ENCODE measurements at places on chromosomes 11 and 22.
A peak's percentile ranks its signal among the peaks of the same experiment; 100 is the strongest.

GRCh38 chr22:37213218-37213855 is 1.1 kb upstream of the SSTR3 start:
- DNase-seq: no peak

GRCh38 chr11:112300094-112300786 is 39.6 kb upstream of the PLET1 start:
- no peak for DNase-seq

DNA sequence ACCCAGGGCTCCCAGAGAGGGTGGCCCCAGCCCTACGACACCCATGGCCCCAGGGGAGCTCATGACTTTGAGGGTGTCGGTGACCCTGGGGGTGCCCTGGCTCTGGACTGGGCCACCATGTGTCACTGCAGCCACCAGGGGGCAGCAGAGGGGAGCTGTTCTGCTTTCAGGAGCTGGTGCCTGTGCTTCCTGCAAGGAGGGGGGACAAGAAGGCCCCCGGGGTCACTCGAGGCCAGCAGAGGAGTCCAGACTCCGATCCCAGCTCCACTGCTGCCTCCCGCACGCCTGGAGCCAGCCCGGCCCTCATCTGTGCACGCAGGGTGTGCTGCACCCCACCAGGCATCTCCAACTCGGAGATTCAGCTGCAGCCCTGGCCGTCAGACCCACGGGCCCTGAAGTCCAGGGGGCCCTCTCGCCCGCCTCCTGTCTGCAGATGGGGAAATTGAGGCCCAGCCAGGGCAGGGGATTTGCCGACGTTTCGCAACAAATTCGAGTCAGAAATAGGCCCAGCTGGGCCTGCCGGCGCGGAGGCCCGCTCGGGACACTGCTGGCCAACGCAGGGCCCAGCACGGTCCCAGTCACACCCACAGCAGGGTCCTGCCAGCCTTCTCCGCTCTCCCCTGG is 29.5 kb upstream of the WNT7B start:
- DNase-seq: peak; percentile 95

DNA sequence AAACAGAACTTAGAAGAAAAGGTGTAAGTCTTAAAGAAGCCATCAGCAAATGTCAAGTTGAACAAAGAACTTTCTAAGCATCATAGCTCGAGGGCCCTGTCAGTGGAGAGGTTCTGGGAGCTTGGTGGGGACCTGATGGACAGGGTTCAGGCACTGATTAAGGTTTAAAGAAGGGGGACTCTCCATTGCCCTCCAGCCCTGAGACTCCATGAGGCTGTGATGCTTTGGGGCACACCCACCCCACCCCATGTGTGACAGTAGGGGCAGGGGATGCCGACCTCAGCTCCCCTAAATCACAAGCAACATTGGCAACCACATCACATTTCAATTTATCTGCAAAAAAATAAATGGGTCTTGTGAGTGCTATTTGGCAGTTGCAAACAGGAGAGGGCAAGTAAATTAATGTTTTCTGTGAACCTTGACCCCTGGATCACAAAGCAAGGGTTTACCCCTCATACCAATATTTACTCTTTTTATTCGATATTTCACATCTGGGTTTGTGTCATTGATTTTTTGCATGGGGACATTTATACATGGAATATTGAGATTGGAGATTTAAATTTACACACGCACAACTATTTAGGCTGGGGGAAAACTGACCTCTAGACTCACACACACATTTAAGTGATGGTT is 37.1 kb upstream of the ANO1 start:
- DNase-seq: no peak

DNA sequence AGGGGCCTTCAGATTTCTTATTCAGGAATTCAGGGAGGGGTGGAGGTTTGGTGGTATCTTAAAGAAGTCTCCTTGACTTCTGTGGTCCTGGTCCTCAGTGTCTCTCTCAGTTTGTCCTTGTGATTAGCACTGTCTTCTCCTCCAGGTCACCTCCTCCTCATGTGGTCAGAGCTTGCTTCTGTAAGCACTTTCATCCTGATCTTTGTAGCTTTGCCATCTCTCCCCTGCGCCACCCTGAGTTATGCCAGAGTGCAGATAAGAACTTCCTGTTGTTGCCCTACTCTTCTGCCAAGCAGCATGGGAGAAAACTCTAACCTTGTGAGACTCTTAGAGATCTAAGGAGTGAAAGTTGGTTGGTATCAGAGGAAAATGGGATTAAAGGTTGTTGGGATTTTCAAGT is 30.9 kb downstream of the MICAL2 start:
- no peak for DNase-seq

DNA sequence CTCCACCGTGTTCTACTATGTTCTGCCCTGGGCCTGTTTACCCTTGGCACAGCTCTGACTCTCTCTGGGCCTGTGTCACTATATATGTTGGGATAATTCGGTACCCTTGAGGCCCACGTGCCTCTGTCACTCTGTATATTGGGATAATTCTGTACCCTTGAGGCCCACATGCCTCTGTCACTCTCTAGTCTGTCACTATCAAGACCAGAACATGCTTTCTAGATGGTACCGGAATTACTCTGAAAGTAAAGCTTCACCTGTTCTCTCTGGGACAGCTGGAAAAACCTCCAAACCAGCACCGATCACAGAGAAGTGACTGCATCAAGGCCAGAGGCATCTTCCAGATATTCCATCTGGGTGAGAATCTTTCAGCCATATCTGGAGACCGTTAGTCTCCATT is 9.3 kb upstream of the FCHSD2 start:
- DNase-seq: no peak

- no peak for DNase-seq
These were observed 30.6 kb downstream of the PRCP start for GRCh38 chr11:82869657-82870056.

GRCh38 chr22:29524442-29525191 is 28.9 kb downstream of the THOC5 start:
- DNase-seq: peak; percentile 27

- no peak for DNase-seq
These were observed 16.6 kb upstream of the MS4A6E start for GRCh38 chr11:60310407-60310998.

DNA sequence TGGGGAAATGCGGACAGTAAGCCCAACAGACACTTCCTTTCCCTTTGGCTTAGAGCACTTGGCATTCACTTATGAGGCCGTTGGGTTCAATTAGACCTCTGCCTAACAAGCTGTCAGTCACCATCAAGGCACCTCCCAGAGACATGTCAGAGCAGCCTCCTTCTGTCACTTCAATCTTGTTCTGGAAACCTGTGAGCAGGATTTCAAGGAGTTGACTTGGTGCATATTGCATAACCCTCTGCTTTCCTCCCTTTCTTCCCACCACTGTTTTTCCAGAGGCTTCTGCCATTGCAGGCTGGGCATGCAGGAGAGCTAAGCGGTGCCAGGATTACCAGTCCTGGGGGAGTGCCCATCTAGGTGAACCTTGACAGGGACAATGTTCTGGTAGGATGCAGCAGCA is 484.2 kb upstream of the LRRC4C start:
- DNase-seq: no peak

DNA sequence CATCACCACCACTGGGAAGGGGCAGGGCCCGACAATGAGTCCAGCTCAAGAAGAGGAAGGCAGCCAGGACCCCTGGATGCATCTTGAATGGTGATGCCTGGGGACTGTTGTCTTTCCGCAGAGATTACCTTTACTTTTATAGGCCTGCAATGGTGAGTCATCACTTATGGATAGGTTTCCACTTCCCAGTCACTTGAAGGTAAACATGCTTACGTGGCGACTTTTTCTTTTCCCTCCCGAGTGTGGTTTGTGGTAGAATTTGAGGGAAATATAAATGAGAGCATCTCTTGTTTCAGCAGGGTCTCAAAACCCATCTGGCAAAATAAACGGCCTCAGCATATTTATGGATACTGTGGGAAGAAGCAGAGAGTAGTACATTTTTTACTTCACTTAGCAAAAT is at the start of gene MMP13:
MMP13 (minus strand) TSS at position 109 of the 400 bp plus-strand sequence; CDS start at position 82, 27 bp downstream.
- no peak for DNase-seq

DNA sequence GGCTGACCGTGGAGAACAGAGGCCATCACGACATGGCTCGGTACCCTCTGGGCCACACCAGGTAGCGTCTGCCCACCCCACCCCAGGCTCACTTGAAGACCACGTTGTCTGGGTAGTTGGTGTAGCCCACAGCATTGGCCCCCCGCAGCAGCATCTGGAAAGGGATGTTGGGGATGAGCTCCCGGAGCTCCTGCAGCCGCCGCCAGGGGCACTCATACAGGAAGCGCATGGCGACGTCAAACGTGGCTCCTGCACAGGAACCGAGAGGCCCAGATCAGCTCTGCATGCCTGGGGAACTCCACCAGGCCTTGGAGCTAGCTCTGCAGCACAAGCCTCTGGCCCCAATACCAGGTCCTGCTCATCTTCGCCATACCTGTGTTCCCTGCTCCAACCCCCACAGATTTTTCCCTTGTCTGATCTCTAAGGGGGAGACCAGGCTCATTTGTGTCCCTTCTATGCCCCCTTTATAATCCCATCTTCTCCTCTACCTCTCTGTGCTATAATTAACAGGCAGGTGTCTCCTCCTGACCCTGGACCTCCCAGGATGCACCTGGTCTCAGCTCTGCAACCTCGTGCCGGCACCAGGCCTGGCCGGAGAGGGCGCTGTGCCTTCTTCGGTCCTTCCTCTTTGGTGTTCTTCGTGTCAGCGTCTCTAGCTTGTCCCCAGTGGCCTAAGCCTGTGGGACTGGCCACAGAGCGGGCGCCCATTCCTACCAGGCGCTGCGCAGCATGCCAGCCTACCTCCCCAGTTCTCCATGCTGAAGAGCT is 5.0 kb upstream of the LRFN4 start:
- DNase-seq: no peak

DNA sequence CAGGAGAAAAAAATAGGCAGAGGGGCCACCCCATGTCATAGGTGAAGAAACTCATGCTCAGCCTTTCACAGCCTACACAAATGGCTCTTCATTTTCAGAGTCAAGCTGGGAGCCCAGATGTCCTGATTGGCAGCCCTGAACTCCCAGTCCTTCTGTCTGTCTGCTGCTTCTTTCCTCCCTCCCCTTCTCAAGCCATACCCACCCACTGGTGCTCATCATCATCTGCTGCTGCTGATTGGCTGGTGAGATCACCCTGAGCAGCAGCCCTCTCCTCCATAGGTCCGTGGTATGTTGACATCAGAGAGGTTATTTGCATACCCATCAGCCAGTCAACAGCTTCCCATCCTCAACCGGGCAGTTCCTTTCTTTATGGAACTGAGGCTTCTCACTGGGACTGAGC is 46.1 kb upstream of the PRDM11 start:
- peak; percentile 64 for DNase-seq

DNA sequence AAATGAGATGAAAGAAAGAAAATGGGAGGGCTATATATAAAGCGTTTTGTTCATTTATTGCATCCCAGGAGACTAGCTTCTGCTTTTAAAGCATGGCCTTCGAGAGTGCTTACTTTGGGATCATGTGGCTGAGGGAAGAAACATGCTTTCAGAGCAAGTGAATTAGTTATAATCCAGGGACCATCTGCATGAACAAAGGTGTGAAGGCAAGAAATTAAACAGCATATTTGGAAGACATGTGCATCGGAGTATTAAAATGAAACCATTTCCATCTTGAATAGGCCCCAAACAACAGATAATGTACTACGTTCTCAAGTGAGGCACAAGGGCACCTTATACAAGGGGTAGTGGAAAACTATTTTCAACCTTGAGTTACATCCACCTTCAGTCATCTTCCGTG is 51.4 kb downstream of the ZBTB44 start:
- no peak for DNase-seq

DNA sequence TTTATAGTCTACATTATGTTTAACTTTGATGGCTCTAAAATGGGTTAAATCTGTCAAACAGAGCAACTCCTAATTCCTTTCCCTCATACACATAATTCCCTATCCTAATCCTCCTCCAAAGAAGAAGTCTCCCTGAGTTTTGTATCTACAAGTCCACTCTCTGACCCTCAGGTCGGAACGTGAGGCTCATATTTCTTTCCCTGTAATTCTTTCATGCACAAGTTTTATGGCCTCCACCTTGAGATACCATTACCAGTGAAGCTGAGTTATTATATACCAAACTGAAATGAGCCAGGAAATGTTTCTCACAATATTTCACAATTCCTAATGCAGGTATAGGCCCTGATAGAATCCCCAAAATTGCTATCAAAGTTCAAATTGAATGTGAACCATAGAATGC is 106.4 kb downstream of the CASP12 start:
- no peak for DNase-seq

DNA sequence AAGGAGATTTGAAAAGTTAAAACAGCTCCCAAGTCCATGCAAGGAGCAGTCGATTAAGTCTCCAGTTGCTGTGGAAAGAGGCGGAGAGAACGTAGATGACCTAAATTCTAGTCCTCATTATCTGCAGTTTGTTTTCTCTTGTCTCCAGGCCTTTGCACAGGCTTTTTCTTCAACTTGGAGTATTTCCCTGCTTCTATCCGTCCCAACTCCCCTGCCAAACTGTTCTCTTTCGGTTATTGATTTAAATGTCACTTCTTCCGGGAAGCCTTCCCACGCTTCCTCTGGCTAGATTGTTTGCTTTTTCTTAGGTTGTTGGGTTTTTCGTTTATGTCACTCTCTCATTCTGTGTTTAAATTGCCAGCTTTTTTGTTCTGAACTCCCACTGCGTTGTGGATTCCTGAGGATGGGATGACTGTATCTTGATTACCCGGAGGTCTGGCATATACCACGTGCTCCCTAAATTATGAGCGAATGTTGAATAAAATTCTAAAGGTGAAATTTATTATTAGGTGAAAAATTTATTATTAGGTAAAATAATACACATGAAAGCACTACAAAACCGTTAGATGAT is 463 bp downstream of the TMEM126B start:
- no peak for DNase-seq

- no peak for DNase-seq
These were observed 2.8 kb downstream of the PDGFB start for GRCh38 chr22:39241794-39242594.

- no peak for DNase-seq
These were observed 93.5 kb downstream of the CELSR1 start for GRCh38 chr22:46443850-46444389.

DNA sequence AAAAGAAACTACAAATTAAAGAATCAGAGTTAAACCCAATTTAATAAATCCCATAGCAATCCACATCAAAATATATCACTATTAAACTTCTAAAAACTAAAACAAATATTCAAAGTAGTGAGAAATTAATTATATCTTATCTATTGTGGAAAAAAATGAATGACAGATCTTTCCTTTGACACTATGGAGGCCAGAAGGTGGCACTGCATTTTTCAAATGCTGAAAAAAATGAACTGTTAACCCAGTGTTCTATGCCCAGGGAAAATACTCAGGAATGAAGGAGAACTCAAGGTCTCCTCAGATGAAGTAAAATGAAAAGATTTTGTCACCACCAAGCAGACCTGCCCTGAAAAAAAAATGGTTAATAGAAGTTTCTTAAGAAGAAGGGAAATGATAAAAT is 27.7 kb downstream of the TYR start:
- DNase-seq: no peak

GRCh38 chr22:44331881-44332714 is 19.3 kb upstream of the SHISAL1 start:
- no peak for DNase-seq

- peak; percentile 66 for DNase-seq
These were observed 53.5 kb downstream of the TEAD1 start for GRCh38 chr11:12727563-12728211.

All from hepatic stellate cell (primary cell).